ENCODE measurements at places on chromosomes 2 and 18.

DNA sequence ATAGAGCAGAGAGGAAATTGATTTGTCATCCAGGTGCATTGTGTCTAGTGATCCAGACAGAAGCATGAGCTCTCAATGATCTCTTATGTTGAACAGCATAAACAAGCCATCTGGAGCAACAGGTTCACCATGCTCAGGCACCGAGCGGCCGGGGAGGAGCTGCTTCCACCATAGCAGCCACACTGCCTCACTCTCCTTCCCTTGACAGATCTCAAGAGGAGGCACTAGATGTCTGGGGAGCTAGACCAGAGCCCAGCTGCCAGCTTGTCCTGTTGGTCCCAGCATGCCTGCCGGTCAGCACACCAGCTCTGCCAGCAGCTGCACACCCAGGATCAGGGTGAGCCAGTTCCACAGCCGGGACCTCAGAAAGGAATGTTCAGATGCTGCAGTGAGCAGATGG, 17.5 kb upstream of the LONRF2 start:
- no peak for DNase-seq

- no peak for DNase-seq
Measured at GRCh38 chr2:20745924-20746555, 76.9 kb downstream of the LDAH start.

DNA sequence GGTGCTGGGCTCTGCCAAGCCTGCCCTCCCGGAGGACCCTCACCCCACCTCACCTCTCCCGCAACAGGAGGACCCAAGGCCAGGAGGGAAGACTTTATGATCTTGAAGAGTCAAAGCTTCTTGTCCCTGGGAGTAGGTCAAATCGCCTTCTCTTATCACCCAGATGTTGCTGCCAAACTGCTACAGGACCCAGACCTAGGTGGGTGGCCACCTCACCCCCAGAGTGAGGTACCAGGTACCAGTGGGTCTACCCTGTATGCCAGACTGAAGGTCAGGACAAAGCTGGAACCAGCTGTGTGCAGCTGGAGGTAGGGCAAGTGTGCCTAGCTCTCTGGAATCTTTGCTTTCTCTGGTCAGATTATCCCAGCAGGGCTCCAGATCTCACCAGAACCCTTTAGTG, 197.2 kb downstream of the ZFP36L2 start:
- no peak for DNase-seq

GRCh38 chr2:142863485-142863961, 13.9 kb upstream of the KYNU start:
- no peak for DNase-seq

DNA sequence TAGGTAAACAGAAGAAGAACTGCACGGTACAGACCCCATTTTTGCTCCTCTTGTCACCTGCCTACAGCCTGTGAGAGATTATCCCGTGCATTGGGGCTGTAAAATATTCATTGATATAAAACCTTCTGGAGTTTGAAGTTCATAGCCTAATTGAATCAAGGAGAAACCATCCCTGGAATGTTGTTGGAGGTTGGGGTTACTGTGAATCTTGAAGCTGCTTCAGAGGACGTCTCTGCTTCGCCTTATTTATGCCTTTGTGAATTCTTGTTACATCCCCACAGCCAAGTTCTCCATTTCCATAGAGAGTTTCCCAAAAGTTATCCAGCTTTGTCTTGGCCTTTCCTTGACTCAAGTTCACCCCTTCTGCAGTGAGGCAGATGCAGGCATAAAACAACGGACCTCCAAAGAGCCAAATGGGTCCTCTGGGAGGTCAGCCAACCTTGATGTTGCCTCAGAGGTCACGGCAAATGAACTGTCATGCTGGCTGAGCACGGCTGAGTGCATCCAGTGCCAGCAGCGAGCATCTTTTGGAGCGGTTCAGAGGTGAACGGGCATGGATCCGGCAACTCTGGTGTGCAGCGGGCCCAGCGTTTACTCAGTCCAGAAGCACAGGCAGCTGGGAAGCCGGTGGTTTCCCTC, 317.6 kb downstream of the PRKCE start:
- no peak for DNase-seq

- DNase-seq = no peak
Measured at GRCh38 chr18:52060607-52061304, 279.2 kb upstream of the DCC start.

DNA sequence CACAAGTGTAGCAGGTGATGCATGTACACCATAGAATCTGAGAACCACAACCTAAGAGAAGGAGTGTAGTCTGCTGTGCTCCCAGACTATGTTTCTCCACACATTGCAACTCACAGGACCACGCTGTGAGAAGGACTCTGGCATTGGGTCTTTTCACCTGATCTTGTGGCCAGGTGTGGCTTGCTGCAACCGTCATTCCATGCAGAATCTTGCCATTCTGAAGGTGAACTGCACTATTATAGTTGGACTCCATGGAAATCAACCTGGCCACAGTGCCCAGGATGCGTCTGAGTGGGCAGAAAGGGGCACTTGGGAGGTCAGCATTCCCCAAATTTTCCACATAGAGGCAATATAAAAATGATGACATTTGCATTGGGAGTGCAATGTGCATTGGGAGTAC, 122.2 kb downstream of the CAPN13 start:
- no peak for DNase-seq

DNA sequence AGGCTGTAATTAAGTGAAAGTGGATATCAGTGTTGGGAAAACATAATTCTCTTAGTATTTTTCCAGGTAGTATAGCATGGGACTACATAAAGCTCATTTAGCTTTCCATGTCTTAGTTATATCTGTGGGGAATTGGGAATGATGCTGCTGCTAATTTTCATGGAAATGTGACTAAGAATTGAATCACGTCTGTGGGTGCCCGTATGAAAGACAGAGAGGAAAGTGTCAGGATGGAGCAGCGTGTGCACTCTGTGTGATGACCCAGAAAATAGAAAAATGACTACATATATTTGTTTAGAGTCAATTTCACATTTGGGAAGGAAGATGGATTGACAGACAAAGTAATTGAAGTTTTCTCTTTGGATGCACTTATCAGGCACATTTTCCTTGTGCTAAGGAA, 212.1 kb downstream of the PTPRM start:
- DNase-seq = no peak

DNA sequence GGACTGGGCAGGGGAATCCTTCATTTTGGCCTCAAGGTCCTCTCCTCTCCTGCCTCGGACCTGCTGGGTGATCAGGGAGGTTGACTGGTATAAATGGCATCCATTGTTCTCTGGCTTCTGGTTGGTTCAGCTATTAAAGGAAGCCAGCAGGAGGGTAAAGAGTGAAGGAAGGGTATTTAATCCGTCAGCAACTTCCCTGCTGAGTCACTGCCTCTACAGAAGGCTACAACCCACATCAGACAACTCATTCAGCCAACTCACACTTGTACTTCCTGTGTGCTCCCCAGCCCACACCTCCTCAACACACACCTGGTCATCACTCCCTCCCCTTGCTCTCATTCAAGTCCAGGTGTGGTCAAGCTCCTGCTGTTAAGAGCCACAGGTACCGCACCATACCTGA, 68.3 kb upstream of the MRPS9 start:
- DNase-seq = no peak

- no peak for DNase-seq
Measured at GRCh38 chr2:126979039-126980003, 80.6 kb downstream of the TEX51 start.

Data from CD4-positive, alpha-beta T cell treated with Interferon gamma for 1 hour (primary cell).